HepG2 (cell line): ENCODE measurements at places on chromosomes 2 and 18.

- DNase-seq = peak; percentile 30
Measured at GRCh38 chr2:101776172-101777043, 78.9 kb downstream of the MAP4K4 start.

- DNase-seq = peak; percentile 98
Measured at GRCh38 chr2:8679827-8680731, 1.8 kb upstream of the ID2 start.

GRCh38 chr18:10847408-10847790, 302.0 kb downstream of the PIEZO2 start:
- peak; percentile 28 for DNase-seq

- DNase-seq = peak; percentile 36
Measured at GRCh38 chr2:26723991-26724750, 31.6 kb downstream of the KCNK3 start.

- DNase-seq = no peak
Measured at GRCh38 chr18:48826271-48826670, 124.5 kb downstream of the SMAD7 start.

DNA sequence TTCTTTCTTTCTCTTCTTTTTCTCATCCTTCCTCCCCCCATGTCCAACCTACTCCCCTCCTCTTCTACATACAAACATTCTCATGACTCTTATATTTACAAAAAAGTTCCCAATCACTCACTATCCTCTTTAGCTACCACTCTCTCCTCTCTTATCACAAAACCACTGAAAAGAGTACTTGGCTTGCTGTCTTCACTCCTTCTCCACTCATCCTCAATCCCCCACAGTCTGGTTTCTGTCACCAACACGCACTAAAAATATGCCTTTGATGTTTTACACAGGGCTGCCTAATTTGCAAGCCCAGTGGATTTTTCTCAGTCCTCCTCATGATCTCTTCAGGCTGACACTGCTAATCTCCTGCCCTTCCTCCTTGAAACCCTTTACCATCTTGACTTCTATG, 159.5 kb downstream of the TNS1 start:
- no peak for DNase-seq

DNA sequence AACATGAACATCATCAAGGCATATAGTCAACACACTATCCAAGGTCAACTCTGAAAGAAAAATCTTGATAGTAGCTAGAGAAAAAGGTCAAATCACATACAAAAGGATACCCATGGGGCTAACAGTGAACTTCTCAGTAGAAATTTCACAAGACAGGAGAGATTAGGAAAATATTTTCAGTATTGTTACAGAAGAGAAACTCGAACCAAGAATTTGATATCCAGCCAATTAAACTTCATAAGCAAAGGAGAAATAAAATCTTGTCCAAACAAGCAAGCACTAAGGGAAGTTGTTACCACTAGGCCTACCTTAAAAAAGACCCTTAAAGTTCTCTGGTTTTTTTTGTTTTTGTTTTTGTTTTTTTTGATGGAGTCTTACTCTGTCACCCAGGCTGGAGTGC, 242.5 kb downstream of the EXOC6B start:
- no peak for DNase-seq

- no peak for DNase-seq
Measured at GRCh38 chr2:219680958-219681693, 53.7 kb downstream of the SLC4A3 start.

- no peak for DNase-seq
Measured at GRCh38 chr2:81355436-81355835, 1050.9 kb upstream of the LRRTM1 start.
